ENCODE measurements at places on chromosomes 5 and 9. TPM values are rescaled to one million over a fixed set of nuclear protein-coding genes. Genes with fewer than 3 reads are reported as not detected.

Gene LYRM7
- 5.1 TPM for total RNA-seq

Gene SEMA6A
- 0.40 TPM for total RNA-seq

Gene AHRR
- 28.8 TPM for total RNA-seq

Gene CDH12
- not detected for total RNA-seq

Data from aortic smooth muscle cell (primary cell).